ENCODE measurements at places on chromosomes 16 and 17.
A peak's percentile ranks its signal among the peaks of the same experiment; 100 is the strongest.

- no peak for DNase-seq
Observed at GRCh38 chr16:81817296-81817695, 38.2 kb downstream of the PLCG2 start.

- DNase-seq, result no peak
Observed at GRCh38 chr17:49249292-49249794, 18.8 kb upstream of the PHOSPHO1 start.

DNA sequence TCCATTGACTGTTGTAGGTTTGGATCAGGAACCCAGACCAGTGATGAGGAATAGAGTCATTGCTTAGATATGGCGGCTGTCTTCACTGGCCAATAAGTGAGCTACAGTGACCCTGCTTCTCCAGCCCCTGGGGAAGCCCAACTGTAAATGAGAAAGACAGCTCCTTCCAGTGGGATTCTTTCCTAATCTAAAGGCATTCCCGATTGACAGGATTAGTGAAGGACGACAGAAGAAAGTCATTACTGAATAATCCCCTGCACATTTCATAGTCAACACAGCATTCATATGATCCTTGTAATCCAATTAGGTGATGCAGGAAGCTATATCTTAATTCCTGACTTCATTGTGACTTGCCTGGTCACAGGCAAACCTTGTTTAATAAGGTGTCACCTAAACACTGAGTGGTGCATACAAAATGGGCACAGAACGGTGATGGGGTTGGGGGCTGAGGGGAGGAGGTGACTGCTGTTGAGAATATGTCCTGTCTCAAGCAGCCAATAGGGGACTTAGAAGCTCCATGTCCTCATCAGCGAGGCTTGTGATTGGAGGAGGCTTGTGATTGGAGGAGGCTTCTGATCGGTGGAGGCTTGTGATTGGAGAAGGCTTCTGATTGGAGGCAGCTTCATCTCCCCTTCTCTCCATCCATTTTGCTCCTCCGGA, 242.6 kb downstream of the XYLT1 start:
- DNase-seq, result no peak

DNA sequence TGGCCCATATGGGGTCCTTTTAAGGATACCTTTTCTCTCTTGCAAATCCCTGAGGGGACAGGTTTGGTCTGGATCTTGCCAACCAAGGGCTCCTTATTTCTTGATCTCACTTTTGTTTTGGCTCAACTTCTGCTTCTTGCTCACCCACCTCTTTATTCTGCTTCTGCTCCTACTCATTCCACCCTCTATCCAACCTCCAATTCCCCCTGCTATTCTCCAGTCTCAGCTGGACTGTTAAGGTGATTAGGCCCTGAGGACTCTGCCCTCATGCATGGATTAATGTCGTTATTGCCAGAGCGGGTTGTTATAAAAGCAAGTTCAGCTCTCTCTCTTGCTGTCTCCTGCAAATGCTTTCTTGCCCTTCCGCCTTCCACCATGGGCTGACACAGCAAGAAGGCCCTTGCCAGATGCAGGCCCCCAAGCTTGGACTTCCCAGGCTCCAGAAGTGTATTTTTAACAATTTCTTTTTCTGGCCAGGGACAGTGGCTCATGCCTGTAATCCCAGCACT, 29.8 kb downstream of the LAT start:
- DNase-seq, result no peak

- no peak for DNase-seq
Observed at GRCh38 chr17:49204516-49204915, 5.9 kb downstream of the GNGT2 start.

GRCh38 chr16:47490471-47490870, 29.3 kb downstream of the PHKB start:
- DNase-seq, result no peak

- DNase-seq, result no peak
Observed at GRCh38 chr17:7249214-7249613, 2.3 kb downstream of the CTDNEP1 start.

- DNase-seq, result no peak
Observed at GRCh38 chr17:62648251-62648955, 20.9 kb downstream of the MRC2 start.

DNA sequence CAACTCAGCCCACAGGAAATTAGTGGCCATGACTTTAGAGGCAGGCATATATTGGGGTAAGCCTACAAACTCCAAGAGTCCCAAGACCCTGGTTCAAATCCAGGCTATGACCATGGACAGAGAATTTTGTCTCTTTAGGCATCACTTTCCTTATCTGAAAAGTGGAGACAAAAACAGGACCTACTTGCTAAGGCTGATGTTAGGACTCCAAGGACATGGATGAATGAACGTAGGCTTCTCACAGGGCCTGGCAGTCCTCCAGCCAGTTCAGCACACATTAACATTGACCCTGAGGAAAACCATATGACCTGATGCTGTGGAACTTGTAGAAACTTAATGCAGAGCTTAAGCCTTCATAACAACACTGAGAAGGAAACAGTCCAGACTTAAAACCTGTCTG, 1.4 kb downstream of the FKBP10 start:
- DNase-seq, result no peak

GRCh38 chr17:67046398-67046797, 2.0 kb downstream of the CACNG1 start:
- DNase-seq, result no peak

DNA sequence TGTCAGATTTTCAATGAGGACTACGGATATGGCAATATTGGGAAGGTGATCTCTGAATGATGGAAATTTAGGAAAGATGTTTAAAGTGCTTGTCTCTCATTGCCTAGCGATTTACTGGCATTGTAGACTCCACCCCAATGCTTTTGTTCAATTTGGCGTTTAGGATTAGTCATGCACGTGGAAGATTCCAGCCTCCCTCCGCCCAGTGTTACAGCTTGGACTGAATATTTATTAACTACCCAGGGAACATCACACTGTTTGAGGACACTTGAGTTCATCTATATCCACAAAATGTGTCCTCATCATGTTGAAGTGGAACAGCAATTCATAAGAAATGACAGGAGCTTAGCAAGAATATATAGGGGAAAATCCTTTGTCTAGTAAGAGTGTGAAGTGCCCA, 738.8 kb upstream of the RBFOX1 start:
- DNase-seq, result no peak

- DNase-seq, result no peak
Observed at GRCh38 chr17:41082626-41083025, 1.3 kb upstream of the KRTAP4-7 start.

DNA sequence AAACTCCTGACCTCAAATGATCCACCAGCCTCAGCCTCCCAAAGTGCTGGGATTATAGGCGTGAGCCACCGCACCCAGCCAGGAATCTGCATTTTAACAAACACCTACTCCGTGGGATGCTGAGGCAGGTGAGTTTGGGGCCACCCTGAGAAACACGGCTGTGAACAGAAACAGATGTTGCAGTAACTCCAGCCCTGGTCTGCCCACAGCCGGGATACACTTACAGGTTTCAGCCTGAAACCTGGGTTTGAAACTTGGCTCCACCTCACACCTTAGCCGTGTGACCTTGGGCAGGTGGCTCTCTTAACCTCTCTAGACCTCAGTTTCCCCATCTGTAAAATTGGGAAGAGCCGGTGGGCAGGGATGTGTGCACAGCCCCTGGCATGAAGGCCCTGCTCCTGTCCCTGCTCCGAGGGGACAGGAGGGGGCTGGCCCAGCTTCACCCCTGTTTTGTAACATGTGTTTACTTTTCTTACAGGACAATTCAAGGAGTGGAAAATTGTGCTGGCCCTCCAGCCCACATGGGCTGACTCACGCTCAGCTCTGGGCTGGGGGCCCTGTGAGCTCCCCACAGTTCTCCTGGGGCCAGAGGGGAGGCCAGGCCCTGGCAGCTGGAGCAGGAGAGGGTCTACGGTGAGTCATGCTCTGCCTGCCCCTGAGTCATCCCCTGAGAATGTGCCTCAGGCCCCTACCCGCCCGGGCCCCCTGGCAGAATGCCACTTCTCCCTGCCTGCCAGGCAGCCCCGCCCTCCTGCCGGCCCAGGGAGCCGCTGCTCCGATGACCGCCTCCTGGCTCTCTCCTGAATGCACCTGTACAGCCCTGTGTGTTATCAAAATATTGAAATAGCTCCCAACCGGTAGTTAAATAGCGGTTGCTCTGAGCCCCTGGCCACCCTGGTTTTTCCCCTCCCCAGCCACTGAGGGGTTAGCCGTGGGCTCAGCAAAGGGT, 7.7 kb upstream of the PPL start:
- DNase-seq, result peak; percentile 44

DNA sequence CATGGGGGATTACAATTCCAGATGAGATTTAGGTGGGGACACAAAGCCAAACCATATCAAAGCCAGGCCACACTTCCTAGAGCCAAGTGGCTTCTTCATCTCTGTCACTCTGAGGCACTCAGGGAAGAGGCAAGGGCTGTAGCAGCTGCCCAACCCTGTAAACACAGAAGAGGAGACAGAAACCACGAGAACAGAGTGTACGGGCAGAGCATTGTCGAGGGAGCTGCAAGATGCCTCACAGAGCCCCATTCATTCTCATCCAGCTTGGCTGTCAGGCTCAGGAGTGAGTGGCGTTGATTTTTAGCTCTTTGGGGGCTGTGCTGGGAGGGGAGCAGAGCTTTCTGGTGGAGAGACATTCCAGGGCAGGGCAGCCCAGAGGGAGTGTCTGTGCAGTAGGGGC, 117.2 kb upstream of the SALL1 start:
- no peak for DNase-seq

GRCh38 chr16:77169650-77170236, 21.2 kb upstream of the MON1B start:
- DNase-seq, result peak; percentile 41

GRCh38 chr16:72228014-72228413, 56.1 kb upstream of the PMFBP1 start:
- DNase-seq, result no peak

DNA sequence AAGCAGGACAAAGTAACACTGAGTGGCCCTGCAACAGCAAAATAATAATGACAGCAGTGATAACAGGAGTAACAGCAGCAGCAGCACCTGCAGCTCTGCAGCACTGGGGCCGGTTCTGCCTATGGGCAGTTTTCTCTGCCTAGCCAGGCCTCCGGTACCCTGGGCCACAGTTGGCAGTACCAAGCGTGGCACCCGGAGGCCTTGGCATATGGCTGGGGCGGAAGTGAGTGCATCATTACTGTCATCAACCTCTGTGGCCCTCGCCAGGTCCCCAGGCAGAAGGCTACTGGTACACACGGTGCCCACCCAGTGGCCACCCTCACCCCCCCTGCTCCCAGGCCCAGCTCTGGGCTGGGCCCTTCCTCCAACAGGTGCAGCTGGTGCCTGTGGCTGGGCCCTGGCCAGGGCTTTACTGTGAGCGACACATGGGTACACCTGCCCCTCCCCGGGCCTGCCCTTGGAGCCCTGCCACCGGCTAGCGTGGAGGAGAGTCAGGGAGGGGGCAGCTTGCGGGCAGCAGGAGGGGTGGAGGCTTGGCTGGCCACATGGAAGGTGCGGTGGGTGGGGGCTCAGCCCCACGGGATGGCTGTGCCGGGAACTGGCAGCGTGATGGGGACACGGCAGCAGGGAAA, 3.0 kb downstream of the KCNJ12 start:
- DNase-seq, result no peak

DNA sequence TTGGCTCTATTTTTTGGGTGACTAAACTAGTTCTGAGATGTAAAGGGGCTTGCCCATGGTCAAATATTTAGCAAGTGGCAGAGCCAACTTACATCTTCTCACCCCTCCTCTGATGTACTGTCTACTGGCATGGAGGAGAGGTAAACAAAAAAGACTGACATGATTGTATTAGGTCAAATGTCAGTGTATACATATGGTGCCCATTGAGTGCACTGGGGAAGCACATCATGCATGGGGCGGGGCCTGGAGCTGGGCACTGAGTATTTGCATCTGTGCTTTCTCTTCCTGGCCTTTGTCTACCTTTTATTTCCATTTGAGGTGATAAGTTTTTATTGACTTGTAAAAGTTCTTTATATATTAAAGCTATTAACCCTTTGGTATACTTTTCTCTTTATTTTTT, 22.3 kb upstream of the POLR3E start:
- DNase-seq, result no peak

DNA sequence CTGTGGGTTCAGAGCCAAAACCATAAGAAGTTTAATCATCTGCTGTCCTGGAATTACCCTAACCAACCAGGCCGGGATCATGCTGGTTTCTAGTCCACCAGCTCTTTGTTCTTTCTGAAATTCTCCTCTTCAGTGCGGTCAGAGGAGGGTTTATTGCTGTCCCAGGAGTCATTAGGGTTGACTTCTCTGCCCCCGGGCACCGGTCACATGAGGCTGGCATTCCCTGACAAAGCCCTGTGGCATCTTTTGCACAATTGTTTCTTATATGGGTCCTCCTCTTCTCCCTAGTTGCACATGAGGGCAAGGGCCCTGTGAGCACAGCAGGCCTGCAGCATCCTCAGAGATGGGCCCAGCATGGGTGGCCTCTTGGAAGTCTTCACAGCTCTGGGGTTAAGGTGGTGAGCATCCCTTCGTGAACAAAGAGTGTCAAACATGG, 243.9 kb downstream of the IRF8 start:
- no peak for DNase-seq

GRCh38 chr16:88071908-88072307, 120.7 kb downstream of the BANP start:
- DNase-seq, result no peak

DNA sequence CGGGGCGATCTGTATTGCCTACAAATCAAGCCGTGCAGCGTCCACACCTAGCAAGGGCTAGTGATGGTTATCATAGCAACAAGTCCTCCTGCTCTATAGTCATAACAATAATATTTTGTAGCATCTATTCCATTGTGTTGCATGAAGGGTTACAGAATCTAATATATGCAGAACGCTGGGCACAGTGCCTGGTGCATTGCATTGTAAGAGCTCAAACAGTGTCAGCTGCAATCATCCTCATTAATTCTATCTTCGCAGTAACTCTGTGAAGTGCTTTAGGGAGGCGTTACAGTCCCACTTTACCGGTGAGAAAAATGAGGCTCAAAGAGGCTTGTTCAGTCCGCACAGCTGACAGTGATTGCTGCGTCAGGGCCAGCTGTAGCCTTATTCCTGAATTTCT, 149.4 kb downstream of the RBFOX1 start:
- DNase-seq, result no peak

- no peak for DNase-seq
Observed at GRCh38 chr16:84606081-84606875, 11.6 kb downstream of the COTL1 start.

GRCh38 chr16:19846436-19846835, 38.2 kb downstream of the GPRC5B start:
- no peak for DNase-seq

DNA sequence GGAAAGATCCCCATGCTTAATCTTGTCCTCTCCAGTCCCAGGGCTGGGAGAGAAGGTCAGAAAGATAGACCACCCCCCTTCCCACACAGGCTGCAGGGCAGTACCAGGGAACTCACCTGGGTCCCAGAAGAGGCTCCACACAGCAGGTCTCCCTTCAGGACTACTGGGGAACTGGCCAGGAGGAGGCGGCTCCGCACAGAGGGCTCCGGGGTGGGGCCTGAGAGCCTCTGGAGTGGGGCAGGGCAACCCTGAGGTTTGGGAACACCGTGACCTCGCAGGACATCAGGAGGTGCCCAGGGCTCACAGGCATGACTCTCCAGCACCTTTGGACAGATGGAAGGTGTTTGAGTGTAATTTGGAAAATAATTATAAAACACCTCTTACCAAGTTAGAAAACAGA, 11.0 kb downstream of the ABCA3 start:
- no peak for DNase-seq

GRCh38 chr16:14133907-14134306, 62.8 kb downstream of the MRTFB start:
- no peak for DNase-seq
